ENCODE measurements at places on chromosomes 3 and 15. TPM values are rescaled to one million over a fixed set of nuclear protein-coding genes. Genes with fewer than 3 reads are reported as not detected.

SKIC8 gene
- polyA plus RNA-seq, result 160 TPM

CYP1A1 gene
- polyA plus RNA-seq, result 0.09 TPM

CCDC13 gene
- 6.5 TPM for polyA plus RNA-seq

FANCD2OS gene
- not detected for polyA plus RNA-seq

UBAP1L gene
- polyA plus RNA-seq, result 10.3 TPM

GOLGA6L9 gene
- 27.7 TPM for polyA plus RNA-seq

CFAP44 gene
- 7.3 TPM for polyA plus RNA-seq

CERS3 gene
- polyA plus RNA-seq, result 0.27 TPM

ACTR8 gene
- 19.7 TPM for polyA plus RNA-seq

DPPA2 gene
- not detected for polyA plus RNA-seq

TTLL13 gene
- polyA plus RNA-seq, result 0.33 TPM

MAP6D1 gene
- polyA plus RNA-seq, result 2.8 TPM

NR2E3 gene
- polyA plus RNA-seq, result not detected

LMAN1L gene
- polyA plus RNA-seq, result not detected

SI gene
- not detected for polyA plus RNA-seq

IMPG2 gene
- 5.2 TPM for polyA plus RNA-seq

DNASE1L3 gene
- not detected for polyA plus RNA-seq

SLC26A6 gene
- polyA plus RNA-seq, result 23.6 TPM

COL8A1 gene
- 0.04 TPM for polyA plus RNA-seq

XIRP1 gene
- polyA plus RNA-seq, result not detected

SERPINI2 gene
- polyA plus RNA-seq, result 1.7 TPM

CFAP100 gene
- polyA plus RNA-seq, result 2.3 TPM

All from neural cell (in vitro differentiated cells).